ENCODE measurements at places on chromosomes 11 and 22.

DNA sequence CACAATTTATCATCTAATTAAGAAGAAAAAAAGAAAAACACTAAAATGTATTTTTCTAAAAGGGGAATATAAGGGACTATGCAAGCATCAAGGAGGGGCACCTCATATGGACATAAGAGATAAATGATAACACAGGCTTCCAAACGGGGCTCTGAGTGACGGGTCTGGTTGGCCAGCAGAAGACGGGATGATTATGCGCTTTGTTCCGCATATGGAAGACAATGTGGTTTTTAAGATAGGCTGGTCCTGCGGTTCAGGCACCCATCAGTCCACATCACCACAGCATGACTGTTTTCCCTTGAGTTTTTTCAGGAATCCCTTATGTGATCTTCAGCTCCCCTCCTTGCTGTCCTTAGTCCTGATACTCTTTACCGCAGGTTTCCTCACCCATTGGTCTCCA lies 404.6 kb downstream of the OPCML start:
- no peak for DNase-seq

GRCh38 chr22:41772645-41773044 lies 27.8 kb upstream of the CCDC134 start:
- no peak for DNase-seq

GRCh38 chr11:8691601-8692000 lies 9.0 kb downstream of the RPL27A start:
- DNase-seq: no peak

DNA sequence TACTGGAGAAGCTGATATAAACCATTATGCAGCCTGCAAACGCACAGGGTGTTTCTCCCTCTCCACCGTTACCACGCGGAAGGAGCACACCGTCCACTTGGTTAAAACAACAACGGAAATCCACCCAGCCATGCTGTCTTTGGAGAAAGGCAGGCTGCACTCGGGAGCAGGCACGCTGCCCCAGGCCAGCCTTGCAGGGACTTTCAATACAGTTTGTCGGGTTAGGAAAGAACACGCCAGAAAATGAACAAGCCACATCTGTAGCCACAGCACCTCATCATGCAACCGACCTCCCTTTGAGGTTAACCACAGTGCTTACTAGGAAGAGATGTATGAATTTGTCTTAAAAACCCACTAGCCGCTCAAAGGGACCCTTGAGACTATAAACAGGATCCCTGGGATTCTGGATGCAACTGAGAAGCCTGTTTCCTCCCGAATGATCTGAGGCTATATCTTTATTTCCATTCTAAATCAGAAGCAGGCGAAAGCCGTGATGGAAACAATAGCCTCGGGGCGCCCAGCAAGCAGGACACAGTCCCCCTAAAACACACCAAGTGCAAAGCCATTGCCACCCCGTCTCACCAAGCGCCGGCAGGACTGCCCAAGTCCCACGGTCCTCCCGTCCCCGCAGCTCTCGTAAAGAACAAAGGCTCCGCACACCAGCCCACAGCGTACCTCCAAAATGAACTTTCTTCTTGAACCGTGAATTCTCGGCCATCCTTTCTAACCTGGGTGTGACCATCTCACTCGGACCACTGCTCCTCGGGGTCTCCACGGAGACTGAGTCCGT lies 318.9 kb downstream of the CTTN start:
- DNase-seq: no peak

DNA sequence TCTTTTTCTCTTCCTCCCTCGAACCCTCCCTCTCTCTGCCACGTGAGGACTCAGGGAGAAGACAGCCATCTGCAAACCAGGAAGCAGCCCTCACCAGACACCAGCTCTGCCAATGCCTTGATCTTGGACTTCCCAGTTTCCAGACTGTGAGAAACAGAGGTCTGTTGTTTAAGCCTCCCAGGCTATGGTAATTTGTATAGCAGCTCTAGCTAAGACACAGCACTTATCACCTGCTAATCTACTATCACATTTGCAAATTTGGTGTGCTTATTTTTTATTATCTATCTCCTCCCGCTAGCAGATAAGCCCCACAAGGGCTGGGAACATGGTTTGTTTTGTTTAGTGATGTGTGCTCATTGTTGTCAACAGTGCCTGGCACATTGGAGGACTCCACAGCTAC lies 124.8 kb upstream of the OPCML start:
- DNase-seq: no peak

All from stimulated activated CD8-positive, alpha-beta memory T cell treated with anti-CD3 and anti-CD28 coated beads, Interleukin-2, amount 100 ng/mL, for 1 hour (primary cell).